Heart left ventricle (tissue), 16 donors: ENCODE measurements at places on chromosomes 16 and 17. TPM values are rescaled to one million over a fixed set of nuclear protein-coding genes. Genes with fewer than 3 reads are reported as not detected.

- DNase-seq = no peak
- H3K27ac ChIP-seq = no peak overlapping the region
- H3K4me1 ChIP-seq = peaks cover under 1% of the 10 kb centered on the region
- no peaks in the 10 kb centered on the region for H3K27me3 ChIP-seq
Observed at GRCh38 chr17:80031691-80032430, 3.8 kb downstream of the TBC1D16 start.

GRCh38 chr16:88994695-88995094 lies 17.7 kb upstream of the CBFA2T3 start:
- H3K4me3 ChIP-seq = no peak overlapping the region
- no peaks in the 10 kb centered on the region for H3K36me3 ChIP-seq
- H3K27ac ChIP-seq = no peak overlapping the region
- H3K27me3 ChIP-seq = peaks cover 61% of the 10 kb centered on the region
- H3K4me1 ChIP-seq = no peaks in the 10 kb centered on the region
- DNase-seq = no peak

GRCh38 chr17:39740357-39741111 lies 2.8 kb downstream of the GRB7 start:
- H3K27me3 ChIP-seq = peaks cover 26% of the 10 kb centered on the region
- H3K4me1 ChIP-seq = peaks cover 11% of the 10 kb centered on the region
- no peak for DNase-seq
- no peaks in the 10 kb centered on the region for H3K36me3 ChIP-seq
- no peak overlapping the region for H3K27ac ChIP-seq
- no peak overlapping the region for H3K4me3 ChIP-seq

The IRX5 gene
- 5.8 TPM for total RNA-seq

The MYH13 gene
- total RNA-seq = not detected
